ENCODE measurements at places on chromosomes 16 and 17. TPM values are rescaled to one million over a fixed set of nuclear protein-coding genes. Genes with fewer than 3 reads are reported as not detected.

GRCh38 chr16:53789137-53789536 is 85.2 kb downstream of the FTO start:
- DNase-seq: peak; percentile 84
- H3K27me3 ChIP-seq: no peaks in the 10 kb centered on the region
- H3K4me1 ChIP-seq: peaks cover 1% of the 10 kb centered on the region
- no peak overlapping the region for H3K27ac ChIP-seq
- H3K36me3 ChIP-seq: no peaks in the 10 kb centered on the region

DNA sequence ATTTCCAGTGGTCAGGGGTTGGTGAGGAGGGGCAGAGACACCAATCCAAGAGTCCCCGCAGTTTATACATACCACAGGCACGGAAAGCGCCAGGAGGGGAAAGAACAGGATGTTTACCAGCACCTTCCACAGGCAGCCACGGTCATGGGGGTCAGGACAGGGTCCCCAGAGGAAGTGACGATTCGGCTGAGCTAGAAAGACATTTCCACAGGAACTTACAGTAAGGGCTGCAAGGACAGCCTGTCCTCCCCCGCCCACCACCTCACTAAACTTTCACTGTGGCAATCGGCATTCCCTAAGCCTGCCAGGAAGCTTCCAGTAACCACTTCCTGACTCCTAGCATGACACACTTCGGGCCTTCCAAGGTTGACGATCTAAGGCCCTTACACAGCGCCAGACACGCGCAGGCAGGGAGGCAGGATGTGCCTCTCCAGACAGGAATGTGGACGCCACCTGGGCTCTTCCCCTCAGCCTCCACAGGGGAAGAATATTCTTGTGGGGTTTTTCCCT is 1.2 kb upstream of the MT2A start:
- H3K36me3 ChIP-seq: no peaks in the 10 kb centered on the region
- peak overlapping the region; percentile 4 for H3K4me3 ChIP-seq
- H3K27me3 ChIP-seq: no peaks in the 10 kb centered on the region
- H3K4me1 ChIP-seq: peaks cover 30% of the 10 kb centered on the region
- peak overlapping the region; percentile 99 for H3K27ac ChIP-seq
- peak; percentile 100 for DNase-seq

DNA sequence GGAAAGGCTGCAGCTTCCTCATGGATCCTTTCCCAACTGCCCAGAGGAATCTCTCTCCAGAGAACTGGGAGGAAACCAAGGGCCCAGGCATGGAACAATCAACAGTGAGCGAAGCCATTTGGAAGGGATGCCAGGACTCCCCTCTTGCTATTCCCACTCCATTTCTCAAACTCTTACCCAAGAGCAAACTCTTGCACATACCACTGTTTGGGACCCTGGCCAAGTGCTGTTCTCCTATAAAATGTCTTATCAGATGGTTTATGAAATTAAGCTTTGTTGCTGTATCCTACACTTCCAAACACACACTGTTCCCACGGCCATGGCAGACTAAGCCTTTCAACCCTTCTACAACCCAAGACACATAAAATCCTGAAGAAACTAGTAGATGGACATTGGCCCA is 48.3 kb upstream of the AXIN2 start:
- no peak overlapping the region for H3K4me3 ChIP-seq
- H3K27me3 ChIP-seq: peaks cover 4% of the 10 kb centered on the region
- H3K4me1 ChIP-seq: no peaks in the 10 kb centered on the region
- no peak overlapping the region for H3K27ac ChIP-seq
- no peaks in the 10 kb centered on the region for H3K36me3 ChIP-seq

GRCh38 chr17:21353326-21354010 is 22.7 kb upstream of the KCNJ12 start:
- no peak for DNase-seq
- no peaks in the 10 kb centered on the region for H3K36me3 ChIP-seq
- no peak overlapping the region for H3K27ac ChIP-seq
- H3K27me3 ChIP-seq: peaks cover 17% of the 10 kb centered on the region
- no peaks in the 10 kb centered on the region for H3K4me1 ChIP-seq

- peaks cover 52% of the 10 kb centered on the region for H3K27me3 ChIP-seq
- no peak overlapping the region for H3K4me3 ChIP-seq
- no peak for DNase-seq
- H3K36me3 ChIP-seq: no peaks in the 10 kb centered on the region
Measured at GRCh38 chr17:45428931-45429338, 3.7 kb downstream of the ARHGAP27 start.

DNA sequence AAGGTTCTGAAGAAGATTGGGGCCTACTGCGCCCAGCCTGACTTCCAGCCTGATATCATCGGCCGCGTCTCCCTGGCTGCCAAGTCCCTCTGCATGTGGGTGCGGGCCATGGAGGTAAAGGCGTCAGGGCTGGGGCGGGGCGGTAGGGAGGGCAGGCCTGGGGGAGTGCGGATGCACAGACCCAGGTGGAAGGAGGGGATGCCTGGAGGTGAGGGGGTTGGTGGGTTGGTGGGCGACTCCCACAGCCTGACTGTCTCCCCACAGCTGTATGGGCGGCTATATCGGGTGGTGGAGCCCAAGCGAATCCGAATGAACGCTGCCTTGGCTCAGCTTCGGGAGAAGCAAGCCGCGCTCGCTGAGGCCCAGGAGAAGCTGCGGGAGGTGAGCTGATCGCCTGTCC is 26.8 kb upstream of the KDM6B start:
- no peaks in the 10 kb centered on the region for H3K4me1 ChIP-seq
- peaks cover 17% of the 10 kb centered on the region for H3K27me3 ChIP-seq
- H3K27ac ChIP-seq: no peak overlapping the region
- H3K36me3 ChIP-seq: no peaks in the 10 kb centered on the region

GRCh38 chr16:13041180-13041579 is 139.8 kb downstream of the SHISA9 start:
- H3K4me3 ChIP-seq: no peak overlapping the region
- H3K4me1 ChIP-seq: no peaks in the 10 kb centered on the region
- no peak overlapping the region for H3K27ac ChIP-seq
- no peaks in the 10 kb centered on the region for H3K27me3 ChIP-seq
- no peak for DNase-seq
- no peaks in the 10 kb centered on the region for H3K36me3 ChIP-seq

GRCh38 chr16:74830648-74831047 is 56.0 kb upstream of the FA2H start:
- DNase-seq: no peak
- no peak overlapping the region for H3K27ac ChIP-seq
- peaks cover 12% of the 10 kb centered on the region for H3K27me3 ChIP-seq
- no peaks in the 10 kb centered on the region for H3K4me1 ChIP-seq

GRCh38 chr16:31472709-31473203 is 804 bp downstream of the TGFB1I1 start:
- DNase-seq: peak; percentile 88
- peak overlapping the region; percentile 100 for H3K27ac ChIP-seq
- H3K4me1 ChIP-seq: peaks cover 13% of the 10 kb centered on the region
- peaks cover 40% of the 10 kb centered on the region for H3K36me3 ChIP-seq
- H3K4me3 ChIP-seq: peak overlapping the region; percentile 87

GRCh38 chr17:6507535-6507934 is 48.8 kb downstream of the PITPNM3 start:
- H3K36me3 ChIP-seq: no peaks in the 10 kb centered on the region
- no peak overlapping the region for H3K4me3 ChIP-seq
- DNase-seq: peak; percentile 85
- H3K27ac ChIP-seq: no peak overlapping the region
- H3K27me3 ChIP-seq: no peaks in the 10 kb centered on the region
- peaks cover 33% of the 10 kb centered on the region for H3K4me1 ChIP-seq

DNA sequence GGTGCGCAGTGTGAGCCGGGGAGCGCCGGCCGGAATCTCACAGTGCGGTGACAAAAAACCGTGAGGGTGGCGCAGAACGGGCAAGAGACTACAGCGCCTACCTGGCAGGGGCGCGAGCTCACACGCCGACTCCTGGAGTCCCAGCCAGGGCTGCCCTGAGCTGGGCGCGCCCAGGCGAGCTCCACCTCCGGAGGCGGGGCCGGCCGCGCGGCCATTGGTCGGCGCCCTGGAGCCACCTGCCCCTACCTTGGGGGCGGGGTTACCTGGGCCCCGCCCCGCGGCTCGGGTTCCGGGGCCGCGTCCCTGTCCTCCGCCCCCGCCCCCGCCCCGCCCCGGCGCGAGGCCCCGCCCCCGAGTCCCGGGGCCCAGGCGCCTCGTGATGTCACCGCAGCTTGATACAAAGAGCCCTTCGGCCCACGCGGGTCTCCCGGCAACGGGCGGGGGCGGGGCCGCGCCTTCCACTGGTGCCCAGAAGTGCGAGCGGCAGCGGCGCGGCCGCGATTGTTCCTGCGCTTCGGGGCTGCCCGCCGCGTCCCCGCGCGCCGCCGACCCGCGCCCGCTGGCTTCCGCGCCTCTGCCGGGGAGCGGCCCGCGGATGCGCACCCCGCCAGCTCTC is 96.3 kb downstream of the RAB11FIP4 start:
- H3K36me3 ChIP-seq: no peaks in the 10 kb centered on the region
- DNase-seq: peak; percentile 16
- H3K4me3 ChIP-seq: peak overlapping the region; percentile 34
- no peaks in the 10 kb centered on the region for H3K4me1 ChIP-seq
- no peak overlapping the region for H3K27ac ChIP-seq

DNA sequence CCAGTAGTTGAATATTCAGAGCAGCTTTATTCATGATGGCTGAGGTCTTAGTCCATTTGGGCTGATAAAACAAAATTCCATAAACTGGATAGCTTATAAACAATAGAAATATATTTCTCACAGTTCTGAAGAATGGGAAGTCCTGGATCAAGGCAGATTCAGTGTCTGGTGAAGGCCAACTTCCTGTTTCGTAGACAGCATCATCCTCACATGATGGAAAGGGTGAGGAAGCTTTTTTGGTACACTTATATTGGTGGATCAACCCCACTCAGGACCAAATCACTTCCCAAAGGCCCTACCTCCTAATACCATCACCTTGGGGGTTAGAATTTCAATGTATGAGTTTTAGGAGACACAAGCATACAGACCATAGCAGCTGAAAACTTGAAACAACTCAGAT is 224.2 kb downstream of the CYB561 start:
- DNase-seq: no peak
- H3K4me3 ChIP-seq: no peak overlapping the region
- no peaks in the 10 kb centered on the region for H3K4me1 ChIP-seq
- no peaks in the 10 kb centered on the region for H3K27me3 ChIP-seq
- no peak overlapping the region for H3K27ac ChIP-seq
- peaks cover 2% of the 10 kb centered on the region for H3K36me3 ChIP-seq

GRCh38 chr16:70745536-70746025 is 55.4 kb downstream of the VAC14 start:
- peaks cover 8% of the 10 kb centered on the region for H3K36me3 ChIP-seq
- no peak for DNase-seq
- peak overlapping the region; percentile 90 for H3K27ac ChIP-seq
- peaks cover 54% of the 10 kb centered on the region for H3K4me1 ChIP-seq
- no peaks in the 10 kb centered on the region for H3K27me3 ChIP-seq
- H3K4me3 ChIP-seq: no peak overlapping the region

DNA sequence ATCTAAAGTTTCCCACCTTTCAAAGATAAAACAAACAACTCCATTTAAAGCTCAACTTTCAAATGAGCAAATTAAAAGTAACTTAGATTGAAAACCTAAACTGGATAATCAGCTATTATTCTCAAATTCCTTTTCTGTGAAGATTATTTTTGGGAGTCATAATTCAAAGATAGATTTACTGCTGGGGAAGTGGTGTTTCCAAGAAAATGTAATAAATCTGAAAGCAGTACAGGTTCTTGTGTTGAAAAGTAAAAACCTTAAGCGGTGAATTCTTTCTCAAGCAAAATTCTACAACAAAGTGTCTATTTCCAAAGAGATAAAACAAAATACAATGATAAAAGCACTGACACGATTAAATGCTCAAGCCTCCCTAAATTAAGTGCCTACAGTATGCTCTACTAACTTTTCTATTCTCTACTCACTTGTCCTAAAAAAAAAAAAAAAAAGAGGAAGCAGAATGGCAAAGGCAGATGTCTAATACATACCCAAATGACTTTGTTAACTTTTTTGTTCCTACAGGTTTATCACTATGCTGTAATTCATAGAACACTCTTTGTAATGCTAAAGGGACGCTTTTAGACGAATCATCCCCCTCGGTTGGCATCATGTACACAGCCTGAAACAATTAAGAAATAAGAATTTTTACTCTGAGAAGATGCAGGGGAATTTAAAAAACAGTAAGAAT is 34.5 kb downstream of the LITAFD start:
- no peaks in the 10 kb centered on the region for H3K27me3 ChIP-seq
- H3K4me1 ChIP-seq: no peaks in the 10 kb centered on the region
- no peak overlapping the region for H3K4me3 ChIP-seq
- H3K36me3 ChIP-seq: peaks cover 48% of the 10 kb centered on the region
- no peak for DNase-seq

- DNase-seq: no peak
- H3K4me1 ChIP-seq: peaks cover 6% of the 10 kb centered on the region
- no peaks in the 10 kb centered on the region for H3K36me3 ChIP-seq
- no peak overlapping the region for H3K27ac ChIP-seq
- peaks cover 3% of the 10 kb centered on the region for H3K27me3 ChIP-seq
- H3K4me3 ChIP-seq: no peak overlapping the region
Measured at GRCh38 chr17:79851461-79851817, 12.2 kb upstream of the CBX4 start.

DNA sequence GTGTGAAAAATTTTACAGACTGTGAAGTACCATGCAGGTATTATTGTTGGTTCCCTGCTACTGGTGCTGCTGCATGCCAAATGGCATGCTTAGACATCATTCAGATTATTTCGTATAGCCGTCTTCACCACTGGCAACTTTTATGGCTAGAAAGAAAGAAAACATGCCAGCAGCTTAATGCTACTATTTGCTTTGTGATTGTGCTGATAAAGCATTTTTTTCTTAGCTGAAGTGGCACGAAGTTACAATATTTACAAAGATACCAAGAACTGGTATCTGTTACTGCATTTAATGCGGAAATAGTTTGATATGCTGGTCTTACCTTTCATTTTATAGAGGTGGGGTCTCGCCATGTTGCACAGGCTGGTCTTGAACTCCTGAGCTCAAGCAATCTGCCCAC is 8.2 kb downstream of the ZNHIT3 start:
- H3K27me3 ChIP-seq: no peaks in the 10 kb centered on the region
- no peak overlapping the region for H3K27ac ChIP-seq
- peaks cover 49% of the 10 kb centered on the region for H3K36me3 ChIP-seq
- H3K4me3 ChIP-seq: no peak overlapping the region
- DNase-seq: no peak
- H3K4me1 ChIP-seq: no peaks in the 10 kb centered on the region

DNA sequence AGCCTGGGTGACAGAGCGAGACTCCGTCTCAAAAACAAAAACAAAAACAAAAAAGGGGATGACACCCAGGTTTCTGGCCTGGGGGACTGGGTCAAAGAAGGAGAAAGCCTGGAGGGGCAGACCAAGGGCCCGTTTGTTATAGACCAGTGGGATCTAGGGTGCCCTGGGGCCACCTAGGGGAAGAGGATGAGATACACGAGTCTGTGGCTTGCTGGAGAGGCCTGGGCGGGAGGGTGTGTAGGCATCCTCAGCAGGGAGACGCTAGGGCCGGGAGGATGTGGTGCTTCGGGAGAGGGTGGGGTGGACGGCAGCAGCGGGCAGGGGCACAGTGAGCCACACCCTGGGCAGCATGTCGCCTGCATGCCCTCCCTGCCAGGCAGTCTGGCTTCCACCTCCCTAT is 17.1 kb upstream of the CRK start:
- peaks cover 82% of the 10 kb centered on the region for H3K36me3 ChIP-seq
- no peaks in the 10 kb centered on the region for H3K27me3 ChIP-seq
- no peak overlapping the region for H3K4me3 ChIP-seq
- H3K27ac ChIP-seq: no peak overlapping the region

Gene CRHR1
- not detected for total RNA-seq

Gene CD300E
- total RNA-seq: not detected

Gene BAIAP3
- total RNA-seq: 0.56 TPM

Gene ADAMTS18
- total RNA-seq: not detected

Gene PRAC2
- total RNA-seq: not detected

Gene CACNG3
- total RNA-seq: not detected

Gene CHST4
- under 0.01 TPM for total RNA-seq

Gene KRTAP9-2
- not detected for total RNA-seq

Gene NUBP2
- 51.1 TPM for total RNA-seq

Gene TUBB3
- 311 TPM for total RNA-seq

Gene CCL4
- not detected for total RNA-seq

Gene SBK1
- total RNA-seq: under 0.01 TPM

Gene ABCC11
- under 0.01 TPM for total RNA-seq

Gene ZSCAN32
- 16.5 TPM for total RNA-seq

Gene ARL5C
- not detected for total RNA-seq

All from IMR-90 (cell line).